ENCODE measurements at places on chromosomes 12 and 14. TPM values are rescaled to one million over a fixed set of nuclear protein-coding genes. Genes with fewer than 3 reads are reported as not detected.

DNA sequence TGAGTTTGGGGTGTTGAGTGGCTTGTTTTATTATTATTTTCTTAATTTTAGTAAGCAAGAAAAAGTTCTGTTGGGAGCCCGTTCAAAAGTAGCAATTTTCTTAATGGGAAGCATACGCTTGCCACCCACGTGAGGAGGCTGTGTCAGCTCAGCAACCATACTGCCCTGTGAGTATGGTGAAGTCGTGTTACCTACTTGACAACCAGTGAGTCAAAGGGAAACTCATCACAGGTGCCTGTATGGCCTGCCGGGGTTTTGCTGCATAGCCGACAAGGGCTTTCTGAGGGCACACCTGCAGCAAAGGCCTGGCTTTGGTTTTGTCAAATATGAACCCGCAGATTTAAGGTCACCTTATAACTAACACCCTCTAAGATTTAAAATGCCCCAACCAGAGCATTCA is 31.1 kb downstream of the PITPNM2 start:
- DNase-seq = no peak

SYNE3 gene
- polyA plus RNA-seq = 4.4 TPM

AHNAK2 gene
- 10.5 TPM for polyA plus RNA-seq

DNA sequence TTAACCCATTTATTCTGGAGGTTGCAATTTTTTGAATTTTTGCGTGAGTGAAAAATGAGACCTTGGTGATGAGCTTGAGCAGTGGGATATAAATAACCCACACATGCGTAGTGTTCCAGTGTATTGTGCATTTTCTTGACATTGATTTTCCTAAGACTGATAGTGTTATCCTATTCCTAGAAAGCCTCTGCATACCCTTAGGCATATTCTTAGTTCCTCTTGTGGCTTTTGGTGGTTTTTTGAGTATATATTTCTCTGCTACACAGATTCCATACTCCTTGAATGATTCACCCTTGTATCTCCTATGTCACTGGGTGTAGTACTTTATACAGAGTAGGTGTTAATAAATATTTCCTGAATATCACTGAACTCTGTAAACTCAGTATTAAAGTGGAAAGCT is 363.4 kb upstream of the PDE3A start:
- no peak for DNase-seq
